Urinary bladder (tissue), 4 donors: ENCODE measurements at places on chromosomes 3 and 15. TPM values are rescaled to one million over a fixed set of nuclear protein-coding genes. Genes with fewer than 3 reads are reported as not detected.

DNA sequence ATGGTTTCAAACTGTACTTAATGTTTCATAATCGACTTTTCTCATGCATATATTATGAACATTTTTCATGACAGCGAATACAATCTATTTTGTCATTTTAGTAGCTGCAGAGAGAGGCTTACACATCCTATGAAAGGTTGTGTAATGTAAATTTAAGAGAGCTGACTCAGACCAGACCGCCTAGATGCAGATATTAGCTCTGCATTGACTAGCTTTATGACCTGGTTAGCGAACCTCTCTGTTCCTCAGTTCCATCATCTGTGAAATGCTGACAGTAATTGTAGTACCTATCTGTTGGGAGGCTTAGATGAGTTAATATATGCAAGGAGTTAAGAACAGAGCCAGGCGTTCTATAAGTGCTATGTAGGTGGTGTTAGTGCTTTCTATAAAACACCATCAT, 116.2 kb upstream of the RASGRP1 start:
- DNase-seq = no peak

- DNase-seq = no peak
These were observed 1.2 kb downstream of the CLN6 start for GRCh38 chr15:68228143-68228970.

GRCh38 chr3:58835086-58835485, 168.5 kb upstream of the FAM3D start:
- no peak for DNase-seq

GRCh38 chr3:129795186-129796010, 98.1 kb downstream of the TMCC1 start:
- DNase-seq = no peak

- no peak for DNase-seq
These were observed 246.7 kb downstream of the SHOX2 start for GRCh38 chr3:157859541-157859940.

DNA sequence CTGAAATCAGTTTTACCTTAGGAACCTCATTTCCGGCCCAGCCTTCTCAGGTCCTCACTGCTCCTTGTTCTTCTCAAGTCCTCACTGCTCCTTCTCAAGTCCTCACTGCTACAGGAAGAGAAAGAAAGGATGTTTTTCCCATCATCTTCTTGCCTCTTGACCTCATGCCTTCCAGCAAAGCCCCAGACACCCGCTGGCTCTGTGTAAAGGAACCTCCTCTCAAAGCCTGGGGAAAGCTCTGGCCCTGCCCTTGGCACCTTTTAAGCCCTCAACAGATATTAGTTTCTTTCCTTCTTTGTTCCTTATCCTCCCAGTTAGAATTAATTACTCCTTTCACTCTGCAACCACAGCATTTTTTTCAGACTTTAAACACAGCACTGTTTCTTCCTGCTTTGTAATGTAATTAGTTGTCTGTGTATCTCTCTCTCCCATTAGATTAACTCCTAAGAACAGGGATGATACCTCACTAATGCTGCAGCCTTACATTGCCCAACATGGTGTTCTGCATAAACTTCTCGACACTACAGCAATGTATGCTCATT, 4.0 kb upstream of the WDR49 start:
- no peak for DNase-seq

- DNase-seq = no peak
These were observed 18.2 kb downstream of the TPM1 start for GRCh38 chr15:63060699-63061098.

GRCh38 chr15:89330119-89330518, 4.5 kb downstream of the POLG start:
- no peak for DNase-seq

- DNase-seq = no peak
These were observed 45.7 kb downstream of the TMEM44 start for GRCh38 chr3:194587438-194587931.

DNA sequence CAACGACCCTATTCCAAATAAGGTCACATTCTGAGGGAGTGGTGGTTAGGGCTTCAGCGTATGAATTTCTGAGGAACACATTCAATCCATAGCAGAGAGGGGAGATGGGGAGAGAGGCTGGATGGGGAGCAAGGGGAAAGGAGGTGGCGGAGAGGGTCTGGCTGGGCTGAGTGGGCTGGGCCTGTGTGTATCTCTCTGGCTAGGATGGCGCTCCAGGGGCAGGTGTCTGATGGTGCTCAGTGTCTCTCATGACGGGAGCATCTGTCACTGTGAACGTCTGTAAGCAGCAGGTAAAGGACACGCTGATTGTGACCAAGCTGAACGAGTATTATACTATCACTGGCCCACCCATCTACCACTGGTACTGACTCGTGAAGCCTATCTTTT, 159.6 kb downstream of the XXYLT1 start:
- DNase-seq = no peak

DNA sequence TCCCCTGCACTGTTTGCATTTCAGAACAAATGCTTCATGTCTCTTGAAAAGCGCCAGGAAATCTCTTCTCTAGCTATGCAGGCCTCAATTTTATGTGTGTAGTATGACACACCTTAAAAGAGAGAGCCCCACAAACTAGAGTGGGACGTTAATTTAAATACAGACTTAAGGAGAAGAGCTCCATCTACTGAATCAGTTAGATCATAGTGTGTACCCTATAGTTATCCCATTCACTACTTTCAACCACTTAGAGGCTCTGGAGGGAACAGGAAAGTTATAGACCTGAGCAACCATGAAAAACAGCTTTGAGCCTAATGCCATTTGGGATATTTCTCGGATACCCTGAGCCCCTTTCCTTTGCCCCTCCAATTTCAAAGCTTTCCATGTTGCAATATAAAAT, 153.7 kb downstream of the TIGIT start:
- no peak for DNase-seq

- no peak for DNase-seq
These were observed 493.6 kb upstream of the AGTR1 start for GRCh38 chr3:148204131-148204530.

GRCh38 chr3:59605944-59606534, 556.2 kb upstream of the CFAP20DC start:
- no peak for DNase-seq

- DNase-seq = no peak
These were observed 288.0 kb upstream of the BCHE start for GRCh38 chr3:166125179-166125578.

DNA sequence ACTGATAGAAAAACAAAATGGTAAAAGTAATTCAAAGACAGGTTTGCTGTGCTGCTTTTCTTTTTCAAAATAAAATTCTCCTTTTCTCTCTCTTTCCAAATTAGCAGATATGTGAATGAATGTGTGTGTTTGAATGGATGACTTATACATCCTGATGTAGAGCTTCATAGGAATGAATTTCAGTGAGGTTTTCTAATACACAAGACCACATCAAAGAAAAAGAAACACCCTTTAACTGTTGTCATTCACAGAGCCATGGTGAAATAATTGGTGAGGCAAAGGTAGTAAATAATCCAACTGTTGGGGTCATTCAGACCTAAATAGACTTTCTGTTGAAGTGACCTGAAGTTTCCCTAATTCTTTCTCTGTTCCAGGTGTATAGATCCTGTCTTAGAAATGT, 139.1 kb upstream of the ZPLD1 start:
- DNase-seq = no peak

DNA sequence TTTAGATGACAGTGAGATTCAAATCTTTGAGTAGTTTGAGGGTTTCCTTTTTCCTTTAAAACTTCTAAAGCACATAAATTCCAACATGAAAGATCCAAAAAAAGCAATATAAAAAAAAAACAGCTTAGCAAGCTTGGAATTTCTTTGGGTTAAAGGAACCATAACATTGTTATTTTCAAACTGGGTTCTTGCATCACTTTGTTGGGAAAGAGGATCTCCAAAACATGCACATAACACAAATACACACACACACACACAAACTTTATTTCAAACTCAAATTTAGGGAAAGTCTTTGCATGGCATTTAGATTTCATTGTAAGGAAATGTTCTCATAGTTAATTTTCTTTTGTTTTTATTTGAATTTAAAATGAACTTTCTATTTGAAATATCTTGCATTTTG, 79.2 kb upstream of the COL8A1 start:
- DNase-seq = no peak

DNA sequence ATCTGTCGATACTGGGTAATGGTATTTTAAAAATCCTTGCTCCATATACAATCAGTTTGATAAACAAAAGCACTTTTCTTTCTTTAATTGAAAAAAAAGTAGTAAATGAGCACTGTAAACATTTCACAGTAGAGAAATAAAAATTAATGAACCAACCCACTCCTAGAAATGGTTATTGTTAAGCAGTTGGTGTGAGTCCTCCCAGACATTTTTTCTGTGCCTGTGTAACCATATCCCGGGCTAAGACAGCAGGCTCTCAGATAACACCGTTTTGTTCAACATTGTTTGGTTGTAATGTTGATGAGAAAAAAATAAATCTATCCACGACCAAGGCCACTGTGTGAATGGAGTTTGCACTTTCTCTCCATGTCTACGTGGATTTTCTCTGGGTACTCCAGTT, 42.6 kb downstream of the PXK start:
- no peak for DNase-seq

DNA sequence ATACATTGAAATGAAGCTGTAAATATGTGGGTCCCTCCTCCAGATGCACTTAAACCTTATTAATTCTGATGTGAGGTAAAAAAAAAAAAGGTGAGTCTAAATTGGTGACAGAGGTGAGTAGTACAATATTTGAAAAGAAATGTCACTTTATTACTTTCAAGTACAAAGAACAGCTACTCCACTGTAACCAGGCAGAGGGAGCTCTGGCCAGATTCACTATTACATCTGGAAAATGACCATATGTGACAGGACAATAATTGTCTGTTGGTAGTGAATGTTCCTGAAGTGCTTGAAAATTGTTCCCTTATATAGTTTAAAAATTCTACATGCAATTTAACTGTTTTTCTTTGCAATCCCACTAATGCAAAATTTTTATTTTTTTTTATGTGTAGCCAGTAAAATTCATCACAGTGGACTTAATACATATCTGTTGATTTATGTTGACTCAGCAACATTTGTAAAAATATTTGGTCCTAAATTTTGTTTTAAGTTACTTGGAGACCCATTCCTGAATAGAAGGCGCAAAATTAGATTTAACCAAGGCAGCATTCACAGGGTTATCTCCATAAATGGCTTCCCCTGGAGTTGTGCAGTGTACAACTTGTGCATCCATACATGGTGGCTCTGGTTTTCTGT, 231.9 kb upstream of the TBC1D5 start:
- DNase-seq = no peak

- DNase-seq = no peak
These were observed 568.3 kb upstream of the ZNF717 start for GRCh38 chr3:76353683-76354082.

- DNase-seq = no peak
These were observed 692.3 kb downstream of the ZPLD1 start for GRCh38 chr3:103127098-103127630.

NEK10 gene
- total RNA-seq = 7.5 TPM

ADGRG7 gene
- total RNA-seq = 0.11 TPM

MFSD1 gene
- total RNA-seq = 110 TPM

GOLGA6L4 gene
- 4.9 TPM for total RNA-seq

CCDC33 gene
- total RNA-seq = 0.42 TPM

GTF2A2 gene
- 37.9 TPM for total RNA-seq

SCN5A gene
- total RNA-seq = 3.1 TPM

LRRC31 gene
- total RNA-seq = not detected
